Suppressor macrophage treated with lipopolysaccharide for 1 hour (primary cell): ENCODE measurements at places on chromosomes 7 and 10.

DNA sequence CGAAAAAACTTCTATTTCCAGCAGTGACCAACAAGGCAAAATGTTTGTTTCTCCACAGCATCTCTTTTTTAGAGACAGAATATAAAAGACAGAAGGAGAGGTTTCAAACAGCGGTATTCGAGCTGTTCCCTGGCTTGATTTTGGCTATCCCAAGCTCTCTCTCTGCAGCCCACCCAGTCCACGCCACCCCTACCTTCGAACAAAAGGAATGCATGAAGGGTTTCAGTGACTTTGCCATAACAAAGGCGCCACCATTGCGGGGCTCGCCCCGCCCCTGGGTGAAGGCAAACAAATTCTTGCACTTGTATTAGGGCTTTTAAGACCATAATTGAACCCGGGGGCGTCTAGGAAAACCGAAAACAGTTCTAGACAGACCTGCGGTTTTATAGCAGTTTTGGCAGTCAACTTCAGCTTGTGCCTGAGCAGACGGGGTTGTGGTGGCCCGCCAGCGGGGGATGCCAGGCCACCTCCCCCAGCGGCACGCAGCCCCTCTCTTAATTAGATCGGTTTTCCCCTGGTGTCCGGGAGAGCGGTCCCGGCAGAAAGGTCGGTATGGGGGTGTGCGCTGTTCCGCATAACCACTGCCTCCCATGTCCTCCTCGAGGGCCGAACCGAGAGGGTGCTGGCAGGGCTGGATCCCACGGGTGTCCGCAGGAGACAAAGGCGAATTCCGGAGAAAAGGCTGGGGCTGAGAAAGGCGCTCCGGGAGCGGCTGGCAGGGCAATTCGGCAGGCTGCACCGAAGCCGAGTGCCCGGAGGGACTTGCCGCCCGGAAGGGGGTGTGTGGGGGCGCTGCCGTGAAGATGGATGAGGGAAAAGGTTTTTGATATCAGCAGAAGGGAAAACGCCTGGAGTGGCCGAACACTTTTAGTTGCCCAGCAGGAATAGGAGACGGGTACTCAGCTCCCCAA is 2.7 kb upstream of the HOXA11 start:
- no peak for DNase-seq

GRCh38 chr10:5293691-5294550 is 70.8 kb upstream of the UCN3 start:
- peak; percentile 83 for DNase-seq

DNA sequence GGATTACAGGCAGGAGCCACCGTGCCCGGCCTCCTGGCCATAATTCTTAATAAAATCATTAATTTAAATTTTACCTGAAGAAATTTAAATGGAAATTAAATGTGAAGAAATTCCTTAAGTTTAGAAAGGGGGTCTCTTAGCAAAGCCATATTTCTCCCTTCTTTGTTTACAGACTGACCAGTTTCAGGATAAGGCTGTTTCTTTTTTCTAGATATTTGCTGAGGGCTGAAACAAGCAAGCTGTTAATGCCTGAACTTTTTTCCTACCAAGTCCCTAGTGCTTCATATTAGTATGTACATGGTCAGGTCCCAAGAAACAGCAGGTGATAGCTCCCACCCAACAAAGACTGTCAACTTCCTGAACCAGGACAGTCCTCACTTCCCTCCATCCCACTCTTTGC is 18.1 kb upstream of the PDIA4 start:
- no peak for DNase-seq

DNA sequence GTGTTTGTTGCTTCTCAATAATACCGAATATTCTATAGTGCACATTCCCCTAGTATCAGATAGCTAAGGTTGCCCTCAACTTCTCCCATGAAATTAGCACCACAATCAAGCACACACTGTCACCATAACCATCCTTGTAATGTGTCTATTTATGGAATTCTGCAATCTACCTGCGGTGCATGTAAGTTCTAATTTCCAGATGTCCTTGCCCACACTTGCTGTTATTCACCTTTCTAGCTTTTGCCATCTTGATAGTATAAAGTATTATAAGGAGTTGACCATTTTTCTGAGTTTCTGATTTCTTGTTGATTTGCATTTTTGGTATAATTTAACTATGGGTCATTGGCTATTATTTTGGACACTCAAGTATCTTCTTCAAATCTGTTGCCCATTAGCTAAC is 490.1 kb upstream of the GALNT17 start:
- no peak for DNase-seq

DNA sequence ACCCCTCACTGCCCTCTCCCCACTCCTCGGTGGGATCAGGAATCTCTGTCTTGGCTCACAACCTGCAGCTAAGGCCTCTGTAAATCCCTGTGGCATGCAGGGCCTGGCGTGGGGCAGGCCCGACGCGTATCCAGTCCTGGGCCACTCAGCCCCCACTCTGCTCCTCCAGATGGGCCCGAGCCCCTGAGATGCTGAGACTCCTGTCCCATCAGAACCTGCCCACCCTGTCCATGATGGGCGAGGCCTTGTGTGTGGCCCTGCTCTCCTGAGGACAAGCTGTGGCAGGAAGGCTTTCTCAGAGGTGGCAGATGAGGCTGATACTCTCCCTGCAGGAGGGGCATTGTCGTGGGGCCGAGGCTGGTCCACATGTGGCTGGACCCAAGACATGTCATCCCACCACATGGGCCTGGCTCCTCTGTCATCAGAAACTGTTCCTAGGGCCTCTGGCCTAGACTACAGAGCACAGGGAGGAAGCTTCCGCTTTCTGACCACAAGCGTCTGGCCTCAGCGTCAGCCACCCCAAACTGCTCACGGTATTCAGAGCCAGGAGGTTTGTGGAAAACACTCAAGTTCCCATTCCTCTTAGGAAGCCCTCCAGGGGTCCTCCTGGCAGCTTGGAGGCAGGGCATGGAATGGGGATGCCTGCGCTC is 6.0 kb downstream of the ALOX5 start:
- peak; percentile 93 for DNase-seq

- no peak for DNase-seq
These were observed 300.9 kb upstream of the NPSR1 start for GRCh38 chr7:34357068-34357467.

GRCh38 chr10:87927091-87927490 is 63.7 kb downstream of the PTEN start:
- DNase-seq, result no peak

DNA sequence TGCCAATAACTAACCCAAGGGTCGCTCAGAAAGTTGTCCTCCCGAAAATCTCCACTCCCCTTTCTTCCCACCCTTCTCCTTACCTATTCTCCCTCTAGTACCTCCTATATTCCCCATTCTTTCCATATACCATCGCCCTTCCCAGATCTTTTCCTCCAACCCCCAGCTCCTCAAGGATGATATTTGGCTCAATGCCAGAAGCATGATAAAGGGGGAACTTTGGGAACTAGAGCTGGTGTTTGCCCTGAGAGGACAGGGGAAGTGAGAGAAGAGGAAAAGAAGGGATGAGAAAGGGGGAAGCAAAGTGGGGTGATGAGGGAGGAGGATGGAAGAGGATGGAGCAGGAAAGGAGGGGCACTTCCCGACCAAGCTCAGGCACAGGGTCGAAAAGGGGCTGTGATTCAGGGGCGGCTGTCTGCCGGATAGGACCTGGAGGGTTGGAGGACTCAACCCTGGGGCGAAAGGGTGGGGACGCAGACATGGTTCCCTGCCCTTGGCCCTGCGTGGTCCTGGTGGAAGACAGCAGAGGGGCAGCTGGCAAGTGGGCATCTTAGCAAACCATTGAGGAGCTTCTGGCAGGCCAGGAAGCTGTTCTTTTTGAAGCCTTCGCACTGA is 1.8 kb downstream of the OIT3 start:
- DNase-seq, result no peak
